H9 (cell line): ENCODE measurements at places on chromosomes 12 and 14.

GRCh38 chr12:118979763-118980406 is 1.5 kb upstream of the SRRM4 start:
- DNase-seq: peak; percentile 91

DNA sequence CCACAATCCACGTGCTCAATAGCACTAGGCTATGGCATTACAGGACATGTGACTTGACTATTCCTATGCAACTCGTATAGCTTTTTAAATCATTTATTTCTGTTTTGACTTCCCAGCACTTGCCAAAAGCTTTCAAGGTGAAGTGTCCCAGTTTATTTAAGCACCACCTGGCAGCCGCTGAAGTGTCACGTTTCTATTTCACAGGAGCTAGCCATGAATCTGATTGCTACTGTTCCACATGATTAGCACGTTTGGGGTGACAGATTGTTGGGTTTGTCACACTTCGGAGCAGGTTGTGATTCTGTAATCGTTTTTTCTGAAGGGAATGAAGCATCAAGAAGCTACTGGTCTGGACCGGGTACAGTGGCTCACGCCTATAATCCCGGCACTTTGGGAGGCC is 39.9 kb upstream of the BICDL1 start:
- no peak for DNase-seq

DNA sequence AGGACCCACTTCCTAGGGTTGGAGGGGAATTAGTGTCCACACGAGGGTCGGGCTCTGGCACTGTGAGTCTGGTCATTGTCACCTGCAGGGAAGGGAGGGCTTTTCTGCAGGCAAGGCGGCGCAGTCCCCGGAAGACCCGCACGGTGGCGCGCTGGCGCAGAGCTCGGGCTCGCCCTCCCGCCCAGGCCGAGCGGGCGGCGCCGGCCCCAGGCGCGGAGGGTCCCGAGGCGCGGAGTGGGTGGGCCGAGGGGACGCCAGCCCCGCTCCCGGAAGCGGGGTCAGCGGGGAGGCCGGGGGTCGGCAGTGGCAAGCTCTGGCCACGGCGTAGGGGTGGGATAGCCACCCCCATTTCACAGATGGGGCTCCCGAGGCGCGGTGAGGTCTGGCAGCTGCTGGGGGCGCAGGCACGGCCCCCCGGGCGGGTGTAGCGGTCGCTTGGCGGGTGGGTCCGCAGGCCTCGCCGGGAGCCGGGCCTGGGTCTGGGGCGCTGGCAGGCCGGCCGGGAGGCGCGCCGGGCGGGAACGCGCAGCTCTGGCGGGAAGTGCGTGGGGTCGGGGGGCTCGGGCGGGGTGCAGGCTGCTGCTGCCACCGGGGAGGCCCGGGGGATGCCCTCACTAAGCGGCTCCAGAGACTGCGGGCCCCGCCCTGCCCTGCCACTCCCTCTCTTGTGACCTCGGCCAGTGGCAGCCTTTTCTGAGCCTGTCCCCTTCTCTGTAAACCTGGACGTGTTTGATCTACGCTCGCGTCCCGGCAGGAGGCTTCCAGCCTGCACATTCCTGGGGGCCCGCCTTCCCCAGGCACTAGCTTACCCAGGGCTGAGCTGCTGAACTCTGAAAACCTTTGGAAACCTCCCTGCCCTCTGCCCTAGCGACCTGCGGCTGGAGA is 46.1 kb downstream of the CYP46A1 start:
- peak; percentile 86 for DNase-seq

- DNase-seq: no peak
Measured at GRCh38 chr14:32940066-32940651, 1.5 kb downstream of the NPAS3 start.

DNA sequence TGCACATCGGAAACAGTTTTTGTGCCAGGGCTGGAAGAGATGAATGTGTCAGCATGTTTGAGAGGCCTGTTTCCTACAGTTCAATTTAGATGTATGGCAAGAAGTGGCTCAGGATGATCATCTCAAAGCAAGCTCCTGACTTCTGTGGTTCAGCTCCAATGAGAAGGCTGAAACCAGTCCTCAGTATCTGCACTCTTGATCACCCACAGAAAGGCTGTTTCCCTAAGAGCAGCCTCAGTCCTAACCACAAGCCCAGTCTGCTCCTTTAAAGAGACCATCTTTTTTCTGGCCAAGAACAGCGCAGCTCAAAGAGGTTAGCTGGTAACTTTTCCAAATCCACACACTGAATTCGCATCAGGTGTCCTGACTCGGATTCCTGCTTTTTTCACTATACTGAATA is 19.2 kb downstream of the CSRP2 start:
- no peak for DNase-seq

DNA sequence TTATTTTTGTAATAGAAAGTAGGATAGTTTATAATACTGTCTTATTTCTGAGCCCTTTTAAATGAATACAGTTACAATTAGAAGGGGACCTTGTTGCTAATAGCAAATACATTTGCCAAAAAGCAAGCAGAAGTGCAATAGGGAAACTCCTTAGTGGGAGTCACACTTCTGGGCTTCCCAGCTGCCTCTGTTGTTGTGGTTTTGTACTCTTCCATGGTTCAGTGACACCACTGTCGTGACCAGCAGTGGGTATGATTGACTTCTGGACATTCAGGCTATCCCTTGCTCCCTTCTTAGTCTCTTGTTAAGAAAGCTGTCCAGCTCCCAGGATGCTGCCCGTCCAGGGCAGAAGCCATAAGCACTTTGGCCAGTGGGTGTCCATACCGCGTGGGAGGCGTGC is 22.6 kb downstream of the TCTN1 start:
- DNase-seq: no peak

DNA sequence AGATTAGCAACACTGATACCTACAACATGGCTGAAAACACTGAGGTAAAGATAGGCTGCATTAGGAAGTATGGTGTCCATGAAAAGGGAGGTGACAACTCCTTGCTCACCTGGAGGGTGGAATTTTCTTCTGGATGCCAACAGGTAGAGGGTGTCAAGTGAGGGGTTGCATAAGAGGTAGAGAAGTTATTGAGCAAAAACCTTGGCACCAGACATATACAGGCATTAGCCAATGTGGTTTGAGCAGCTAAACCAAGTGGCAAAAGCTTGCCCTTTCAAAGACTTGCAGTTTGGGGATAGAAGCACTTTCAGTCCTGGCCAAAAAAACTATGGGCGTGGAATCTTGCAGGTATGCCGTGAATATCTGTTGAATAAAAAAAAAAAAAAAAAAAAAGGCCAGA is 3.8 kb downstream of the RITA1 start:
- DNase-seq: no peak

DNA sequence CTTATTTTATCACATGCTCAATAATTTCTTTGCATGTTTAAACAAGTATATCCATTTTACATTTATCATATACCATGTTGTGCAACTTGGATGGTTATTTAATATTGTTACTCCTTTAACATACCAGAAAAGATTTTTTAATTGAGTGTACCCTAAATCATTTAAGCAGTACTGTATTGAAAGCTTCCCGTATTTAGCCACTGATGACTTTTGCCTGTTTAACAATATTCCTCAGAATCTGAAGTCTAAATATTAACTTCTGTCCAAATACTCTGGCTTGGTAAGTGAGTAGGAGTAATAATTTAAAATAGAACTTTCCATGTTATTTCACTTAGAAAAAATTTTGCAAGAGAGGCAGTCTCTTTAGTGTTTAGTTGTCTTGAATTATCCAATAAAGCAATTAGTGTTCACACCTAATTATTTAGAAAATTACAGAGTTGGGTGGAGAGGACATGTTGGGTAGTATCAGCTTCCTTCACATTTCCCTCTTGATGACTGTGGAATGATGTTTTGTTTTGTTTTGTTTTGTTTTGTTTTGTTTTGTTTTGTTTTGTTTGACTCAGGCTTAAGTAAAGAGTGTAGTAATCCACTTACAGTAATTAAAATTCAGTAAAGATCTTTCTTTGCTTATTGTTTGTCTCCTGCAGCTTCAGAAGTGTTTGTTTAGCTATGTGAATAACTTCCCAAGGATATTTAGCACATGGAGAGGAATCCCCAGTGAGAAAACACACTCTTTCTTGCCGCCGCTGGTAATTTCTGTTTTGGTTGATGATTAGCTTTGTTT is 59.5 kb downstream of the DAAM1 start:
- DNase-seq: no peak

- DNase-seq: no peak
Measured at GRCh38 chr12:105202202-105202601, 33.8 kb downstream of the APPL2 start.

GRCh38 chr14:104891664-104892530 is 26.8 kb downstream of the CEP170B start:
- DNase-seq: peak; percentile 29

GRCh38 chr12:102573237-102573636 is 92.9 kb upstream of the IGF1 start:
- no peak for DNase-seq

GRCh38 chr14:31270196-31270772 is 62.7 kb upstream of the HECTD1 start:
- DNase-seq: peak; percentile 86

DNA sequence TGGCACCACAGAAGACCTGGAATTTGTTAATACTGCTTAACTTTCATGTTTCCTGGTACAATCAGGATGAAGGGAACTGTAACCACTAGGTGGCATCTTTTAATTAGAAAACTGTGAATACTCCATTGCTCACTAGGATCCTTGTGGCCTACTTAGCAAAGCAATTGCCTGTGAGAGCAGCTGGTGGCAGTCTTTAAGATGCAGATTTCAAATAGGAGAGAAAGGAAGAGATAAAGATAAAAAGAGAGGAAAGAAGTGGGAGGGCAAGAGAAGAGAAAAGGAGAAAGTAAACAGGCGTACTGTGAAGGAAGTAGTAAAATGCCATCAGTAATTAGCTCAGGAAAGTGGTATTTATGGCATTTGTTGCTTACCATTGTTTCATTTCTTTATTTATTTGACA is 114.5 kb downstream of the RAD51B start:
- peak; percentile 74 for DNase-seq

DNA sequence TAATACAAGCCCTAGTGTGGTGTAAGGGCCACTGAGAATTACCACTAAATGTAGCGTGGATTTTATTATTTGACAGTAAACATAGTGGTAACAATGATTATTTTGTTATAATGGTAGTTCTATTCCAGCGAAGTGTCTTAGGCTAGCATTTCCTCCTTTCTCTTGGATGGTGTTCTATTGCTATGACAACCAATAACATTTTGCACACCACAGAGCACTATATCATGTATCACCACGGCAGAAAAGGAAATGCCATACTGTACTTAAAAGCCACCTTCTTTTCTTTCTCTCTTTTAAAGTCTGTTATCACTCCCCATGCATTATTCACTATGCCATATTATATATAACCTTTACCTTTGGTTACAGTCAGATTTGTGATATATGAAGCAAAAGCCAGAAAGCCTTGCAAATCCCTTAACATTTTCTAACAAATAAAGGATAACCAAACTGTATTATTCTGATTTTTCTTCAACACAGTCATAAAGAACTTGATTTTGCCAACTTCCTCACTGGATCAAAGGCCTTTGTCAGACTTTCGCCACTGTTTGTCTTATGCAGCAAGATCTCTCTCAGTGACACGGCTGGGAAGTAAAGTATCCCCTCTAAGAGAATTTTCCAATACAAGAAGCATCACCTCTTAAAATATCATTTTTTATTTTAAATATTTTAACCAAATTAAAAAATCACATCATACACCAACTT is 195.8 kb downstream of the FOXN3 start:
- DNase-seq: no peak

DNA sequence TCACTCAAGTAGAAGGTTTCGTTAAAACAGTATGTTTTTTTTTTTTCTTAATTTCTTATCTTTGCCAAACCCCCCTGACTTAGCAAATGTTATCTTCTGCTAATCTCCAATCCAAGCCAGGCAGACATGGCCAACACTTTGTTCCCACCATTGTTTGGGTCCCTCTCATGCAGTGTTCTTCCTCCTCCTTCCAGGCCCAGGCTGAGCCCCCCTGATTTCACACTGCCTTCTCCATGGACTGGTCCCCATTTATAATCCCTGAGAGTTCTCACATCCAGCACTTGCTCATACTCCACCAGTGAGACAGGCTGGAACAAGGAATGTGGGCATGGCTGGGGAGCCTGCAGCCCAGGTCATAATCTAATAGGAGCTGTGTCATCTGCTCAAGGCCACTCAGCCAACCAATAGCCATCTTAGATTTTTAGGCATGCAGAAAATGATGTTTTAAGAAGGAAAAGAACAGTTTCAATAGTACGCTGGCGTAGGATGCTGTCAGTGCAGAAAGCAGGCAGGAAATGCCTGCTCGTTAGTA is 238.4 kb upstream of the CCDC196 start:
- no peak for DNase-seq

GRCh38 chr12:11958221-11959091 is 112.3 kb upstream of the BCL2L14 start:
- DNase-seq: no peak

GRCh38 chr12:125140279-125141209 is 75.3 kb downstream of the AACS start:
- DNase-seq: peak; percentile 61

DNA sequence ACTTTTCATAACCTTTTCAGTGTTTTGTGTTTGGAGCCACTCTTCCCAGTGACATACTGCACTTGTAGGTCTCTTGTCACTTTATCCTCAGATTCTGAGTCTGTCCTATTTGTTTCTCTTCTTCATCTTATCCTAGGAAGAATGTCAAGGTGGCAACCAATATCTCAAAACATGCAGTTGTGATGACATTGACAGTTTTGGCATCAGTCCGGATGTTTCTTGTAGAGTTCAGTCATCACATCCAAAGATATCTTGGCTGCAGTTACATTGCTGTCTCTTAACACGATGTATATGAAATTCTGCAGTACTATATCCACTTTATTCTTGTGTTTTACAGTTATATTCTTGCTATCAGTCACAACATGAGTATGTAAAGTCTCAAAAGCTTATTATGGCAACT is 6.4 kb downstream of the ADIPOR2 start:
- no peak for DNase-seq

DNA sequence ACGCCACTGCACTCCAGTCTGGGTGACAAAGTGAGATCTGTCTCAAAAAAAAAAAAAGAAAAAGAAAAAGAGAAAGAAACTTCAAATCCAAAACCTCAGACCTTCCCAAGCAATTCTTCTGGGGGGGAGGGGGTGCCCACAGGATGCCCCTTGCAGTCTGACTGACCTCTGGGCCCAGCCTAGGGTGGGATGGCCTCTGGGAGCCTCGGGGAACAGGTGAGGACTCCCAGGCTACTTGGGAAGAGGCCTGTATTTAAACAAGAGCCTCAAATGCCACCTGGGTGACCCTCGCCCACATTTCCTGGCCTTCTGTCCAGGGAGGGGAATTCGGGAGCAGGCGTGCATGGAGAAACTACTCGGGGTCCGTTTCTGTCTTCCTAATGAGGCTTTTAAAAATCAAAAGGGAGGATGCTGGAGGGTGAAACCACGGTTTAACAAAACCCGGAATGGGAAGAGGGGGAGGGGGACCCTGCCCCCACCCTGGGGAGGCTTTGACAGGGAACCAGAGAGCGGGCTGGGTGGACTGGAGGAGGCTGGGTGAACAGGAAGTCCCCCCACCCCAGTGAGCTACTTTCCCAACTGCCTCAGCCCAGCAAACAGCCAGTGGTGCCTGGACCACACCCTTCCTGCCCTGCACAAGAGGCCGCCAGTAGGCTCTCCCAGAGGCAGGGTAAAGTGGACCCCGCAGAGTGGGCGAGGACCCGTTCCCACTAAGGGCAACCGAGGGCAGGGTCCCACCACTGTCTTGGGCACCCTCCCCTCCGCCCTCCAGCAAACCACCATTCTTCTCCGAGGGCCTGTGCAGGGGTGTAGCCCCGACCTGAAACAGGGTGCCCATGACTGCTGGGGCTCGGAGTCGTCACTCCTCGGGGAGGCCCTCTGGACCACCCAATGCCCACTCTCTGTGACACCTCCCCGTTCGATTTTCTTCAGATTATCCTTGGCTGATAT is 1.5 kb upstream of the FBRSL1 start:
- DNase-seq: no peak
